ENCODE measurements at places on chromosomes 1 and 21. TPM values are rescaled to one million over a fixed set of nuclear protein-coding genes. Genes with fewer than 3 reads are reported as not detected.
A peak's percentile ranks its signal among the peaks of the same experiment; 100 is the strongest.

DNA sequence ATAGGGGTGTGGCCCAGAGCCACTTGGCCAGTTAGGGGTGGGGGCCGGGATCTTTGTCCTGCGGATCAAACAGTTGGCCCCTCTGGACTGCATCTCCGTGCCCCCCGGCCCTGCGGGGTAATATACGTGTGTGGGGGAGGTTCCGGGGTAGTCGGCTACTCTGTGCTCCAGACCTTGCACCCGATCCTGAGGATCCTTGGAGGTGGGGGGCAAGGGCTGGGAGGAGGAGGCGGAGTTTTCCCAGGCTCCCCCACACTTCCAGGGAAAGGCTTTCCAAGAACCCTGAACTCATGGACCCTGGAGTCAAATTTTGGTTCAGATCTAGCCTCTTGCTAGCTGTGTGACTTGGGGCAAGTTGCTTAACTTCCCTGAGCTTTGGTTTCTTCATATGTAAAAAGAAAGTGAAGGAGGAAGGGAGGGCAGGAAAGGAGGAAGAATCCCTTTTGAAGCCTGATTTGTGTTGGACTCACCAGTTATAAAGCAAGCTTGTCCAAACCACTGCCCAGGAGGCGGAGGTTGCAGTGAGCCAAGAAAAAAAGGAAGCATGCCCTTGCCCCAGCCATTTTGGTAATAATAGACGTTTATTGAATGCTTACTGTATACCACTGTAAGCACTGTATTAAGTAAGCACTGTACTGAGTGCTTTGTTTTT, 686 bp downstream of the MIIP start:
- DNase-seq: no peak

- DNase-seq: no peak
Observed at GRCh38 chr1:40982721-40983120, 3.2 kb downstream of the CTPS1 start.

DNA sequence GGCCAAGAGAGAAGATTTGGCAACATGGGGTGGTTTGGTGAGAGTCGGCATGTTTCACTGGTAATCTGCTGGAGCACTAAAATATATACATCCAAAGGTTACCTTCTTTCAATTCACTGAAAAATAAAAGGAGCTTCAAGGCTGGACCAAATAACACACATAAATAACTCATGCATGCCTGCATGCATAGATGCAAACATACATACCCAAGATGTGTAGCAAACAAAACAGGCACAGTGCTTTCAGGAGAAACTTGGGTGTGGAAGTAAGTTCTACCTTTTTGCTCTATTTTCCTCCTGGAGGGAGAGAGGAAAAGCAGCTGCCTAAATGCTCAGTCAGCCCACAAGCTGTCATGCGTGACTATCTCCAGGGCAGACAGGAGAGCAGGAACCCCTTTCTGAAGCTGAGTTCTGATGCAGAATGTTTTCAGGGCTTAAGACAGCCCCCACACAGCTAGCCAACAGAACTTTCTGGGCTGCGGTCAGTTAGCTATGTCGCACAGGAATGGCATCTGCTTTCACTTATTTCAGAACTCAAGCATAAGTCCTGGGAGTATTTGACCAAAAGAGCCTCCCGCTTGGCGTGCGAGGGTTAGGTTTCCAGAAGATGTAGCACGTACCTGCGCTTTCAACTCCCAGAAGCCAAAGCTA, 166.2 kb downstream of the TOMM20 start:
- peak; percentile 95 for DNase-seq

DNA sequence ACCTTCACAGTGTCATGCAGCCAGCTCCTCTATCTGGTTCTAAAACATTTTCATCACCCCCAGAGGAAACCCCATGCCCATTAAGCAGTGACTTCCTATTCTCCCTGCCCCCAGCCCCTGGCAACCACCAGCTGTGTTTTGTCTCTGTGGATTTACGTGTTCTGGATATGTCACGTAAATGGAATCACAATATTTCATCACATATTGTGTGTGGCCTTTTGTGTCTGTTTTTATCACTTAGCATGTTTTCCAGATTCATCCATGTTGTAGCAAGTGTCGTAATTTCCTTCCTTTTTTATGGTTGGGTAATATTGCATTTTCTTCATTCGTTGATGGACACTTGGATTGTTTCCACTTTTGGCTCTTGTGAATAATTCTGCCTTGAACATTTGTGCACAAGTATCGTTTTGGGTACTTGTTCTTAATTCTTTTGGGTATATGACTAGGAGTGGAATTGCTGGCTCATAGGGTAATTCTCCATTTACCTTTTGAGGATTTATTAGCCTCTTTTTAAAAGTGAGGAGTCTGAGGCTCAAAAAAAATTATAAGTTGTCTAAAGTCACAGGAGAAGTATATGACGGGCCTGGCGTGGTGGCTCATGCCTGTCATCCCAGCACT, 127.0 kb downstream of the MRPS6 start:
- DNase-seq: no peak

Gene TSPAN1
- 9.5 TPM for total RNA-seq

- DNase-seq: no peak
Observed at GRCh38 chr1:228100822-228101613, 2.1 kb downstream of the C1orf35 start.

Data from Caki2 (cell line).